ENCODE measurements at places on chromosomes 16 and 17. TPM values are rescaled to one million over a fixed set of nuclear protein-coding genes. Genes with fewer than 3 reads are reported as not detected.

Gene CRYM
- not detected for total RNA-seq

Gene PDILT
- total RNA-seq: not detected

Gene PIK3R6
- total RNA-seq: not detected

Gene STRADA
- 14.0 TPM for total RNA-seq

Gene TBX2
- 3.5 TPM for total RNA-seq

Gene CRISPLD2
- 0.98 TPM for total RNA-seq

Gene SMG1
- total RNA-seq: 32.2 TPM

Gene UNKL
- total RNA-seq: 5.3 TPM

Gene GAS7
- 0.53 TPM for total RNA-seq

Gene ALOX15B
- total RNA-seq: 0.12 TPM

Gene MNT
- total RNA-seq: 9.5 TPM

Gene TEX14
- total RNA-seq: not detected

Gene TBC1D28
- not detected for total RNA-seq

Gene ZSCAN10
- total RNA-seq: not detected

Gene HS3ST4
- not detected for total RNA-seq

Gene KRT33B
- not detected for total RNA-seq

Gene C1QL1
- total RNA-seq: 0.23 TPM

Gene EIF4A3
- total RNA-seq: 97.9 TPM

Gene TMED6
- total RNA-seq: not detected

Gene KRTAP9-4
- total RNA-seq: not detected

Gene ABCA6
- 90.9 TPM for total RNA-seq

Gene CCL15
- total RNA-seq: not detected

Gene NTN1
- total RNA-seq: 0.08 TPM

Gene TSNAXIP1
- 1.9 TPM for total RNA-seq

Gene TRIM72
- total RNA-seq: under 0.01 TPM

Gene CCT6B
- 0.23 TPM for total RNA-seq

Gene HS3ST3B1
- total RNA-seq: 5.6 TPM

Gene KRTAP4-1
- total RNA-seq: not detected

Gene SLC16A11
- total RNA-seq: 0.12 TPM

Gene MLKL
- total RNA-seq: 9.1 TPM

Gene CAMKK1
- total RNA-seq: 2.3 TPM

Gene DOC2B
- not detected for total RNA-seq

Gene MAPK7
- 11.2 TPM for total RNA-seq

Gene RASL10B
- total RNA-seq: 0.98 TPM

Gene PLA2G10
- total RNA-seq: not detected

All from smooth muscle cell of the coronary artery (primary cell).